Omental fat pad (tissue), 4 donors: ENCODE measurements at places on chromosomes 1 and 21. TPM values are rescaled to one million over a fixed set of nuclear protein-coding genes. Genes with fewer than 3 reads are reported as not detected.

COL11A1 gene
- total RNA-seq = 1.7 TPM

DNA sequence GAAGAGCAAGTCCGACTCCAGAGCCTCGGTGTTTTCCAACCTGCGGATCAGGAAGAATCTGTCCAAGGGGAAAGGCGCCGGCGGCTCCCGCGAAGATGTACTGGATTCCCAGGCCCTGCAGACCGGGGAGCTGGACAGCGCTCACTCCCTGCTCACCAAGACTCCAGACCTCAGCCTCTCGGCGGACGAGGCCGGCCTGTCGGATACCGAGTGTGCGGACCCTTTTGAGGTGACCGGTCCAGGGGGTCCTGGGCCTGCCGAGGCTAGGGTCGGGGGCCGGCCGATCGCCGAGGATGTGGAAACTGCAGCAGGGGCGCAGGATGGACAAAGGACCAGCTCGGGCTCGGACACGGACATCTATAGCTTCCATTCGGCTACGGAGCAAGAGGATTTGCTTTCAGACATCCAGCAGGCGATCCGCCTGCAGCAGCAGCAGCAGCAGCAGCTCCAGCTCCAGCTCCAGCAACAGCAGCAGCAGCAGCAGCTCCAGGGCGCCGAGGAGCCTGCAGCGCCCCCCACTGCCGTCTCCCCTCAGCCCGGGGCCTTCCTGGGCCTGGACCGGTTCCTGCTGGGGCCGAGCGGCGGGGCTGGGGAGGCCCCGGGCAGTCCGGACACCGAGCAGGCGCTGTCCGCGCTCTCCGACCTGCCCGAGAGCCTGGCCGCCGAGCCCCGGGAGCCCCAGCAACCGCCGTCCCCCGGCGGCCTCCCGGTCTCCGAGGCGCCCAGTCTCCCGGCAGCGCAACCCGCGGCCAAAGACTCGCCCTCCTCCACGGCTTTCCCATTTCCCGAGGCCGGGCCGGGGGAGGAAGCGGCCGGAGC lies 827 bp downstream of the FMN2 start:
- DNase-seq = no peak

SYT11 gene
- total RNA-seq = 5.3 TPM

PHF13 gene
- total RNA-seq = 8.6 TPM

GRCh38 chr1:156709757-156710489 lies 4.5 kb upstream of the CRABP2 start:
- no peak for DNase-seq

- DNase-seq = no peak
These were observed 287.5 kb downstream of the LRRIQ3 start for GRCh38 chr1:73910466-73910865.

GRCh38 chr21:36422279-36423098 lies 37.3 kb downstream of the CHAF1B start:
- no peak for DNase-seq

TLCD4 gene
- 3.7 TPM for total RNA-seq

KCNJ15 gene
- 1.8 TPM for total RNA-seq

TDRD5 gene
- 0.24 TPM for total RNA-seq

DNA sequence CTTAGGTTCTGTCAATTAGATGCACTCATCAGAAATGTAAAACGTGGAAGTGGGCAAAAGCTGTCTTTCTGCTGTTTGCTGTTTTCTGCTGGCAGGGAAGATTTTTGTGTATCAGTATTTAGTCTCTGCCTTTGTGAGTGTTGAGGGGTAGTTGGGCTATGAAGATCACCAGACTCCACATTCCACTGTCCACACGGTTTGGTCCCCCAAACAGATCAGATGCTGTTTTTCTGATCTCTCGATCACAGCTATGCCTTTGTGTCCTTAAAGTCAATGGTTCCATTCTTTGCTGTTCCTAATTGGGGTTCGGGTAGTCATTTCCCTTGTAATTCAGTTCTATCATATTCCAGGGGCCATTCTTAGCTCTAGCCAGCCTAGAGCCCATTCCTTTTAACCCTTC lies 27.0 kb upstream of the NPL start:
- DNase-seq = no peak

GRCh38 chr1:115275216-115275615 lies 62.8 kb downstream of the NGF start:
- no peak for DNase-seq

- peak; percentile 76 for DNase-seq
These were observed 61.8 kb downstream of the ITPKB start for GRCh38 chr1:226677027-226678020.

PTGER3 gene
- 244 TPM for total RNA-seq

DNA sequence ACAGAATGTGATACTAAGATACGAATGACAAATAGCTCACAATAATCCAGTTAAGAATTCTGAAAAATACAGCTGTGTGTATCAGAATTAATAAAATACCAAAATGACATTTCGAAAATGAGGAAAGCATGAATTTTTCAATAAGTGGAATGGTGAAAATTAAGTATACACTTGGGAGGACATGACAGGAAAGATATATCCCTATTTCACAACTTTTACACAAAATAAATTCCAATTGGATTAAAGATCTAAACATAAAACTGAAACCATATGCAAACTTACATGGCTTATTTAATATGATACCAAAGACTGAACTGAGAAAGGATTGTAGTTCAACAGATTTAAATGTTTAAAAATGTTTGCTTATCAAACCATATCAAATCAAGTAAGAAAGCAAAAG lies 510.4 kb upstream of the ADAMTS5 start:
- DNase-seq = no peak

DNA sequence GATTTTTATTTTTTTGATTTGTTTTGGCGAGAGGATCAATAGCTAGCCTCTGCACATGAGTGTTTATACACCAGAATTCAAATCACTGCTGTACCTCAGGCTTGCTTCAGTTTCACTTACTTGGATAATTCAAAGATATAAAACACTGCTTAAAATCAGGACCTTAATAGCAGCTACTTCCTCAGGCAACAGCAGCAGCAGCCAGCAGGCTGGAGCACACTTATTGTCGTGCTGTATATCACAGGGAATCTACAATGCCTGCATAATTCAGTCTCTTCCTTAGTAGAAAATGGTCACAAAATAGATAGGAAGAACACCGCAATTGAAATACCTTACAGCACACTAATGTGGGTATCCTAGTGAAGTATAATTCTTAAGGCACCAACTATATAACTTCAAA lies 497.3 kb downstream of the NEGR1 start:
- no peak for DNase-seq

- no peak for DNase-seq
These were observed 6.7 kb downstream of the UROD start for GRCh38 chr1:45018599-45019230.

RNF207 gene
- 7.9 TPM for total RNA-seq

- DNase-seq = no peak
These were observed 8.8 kb upstream of the THEMIS2 start for GRCh38 chr1:27863538-27863915.

DNA sequence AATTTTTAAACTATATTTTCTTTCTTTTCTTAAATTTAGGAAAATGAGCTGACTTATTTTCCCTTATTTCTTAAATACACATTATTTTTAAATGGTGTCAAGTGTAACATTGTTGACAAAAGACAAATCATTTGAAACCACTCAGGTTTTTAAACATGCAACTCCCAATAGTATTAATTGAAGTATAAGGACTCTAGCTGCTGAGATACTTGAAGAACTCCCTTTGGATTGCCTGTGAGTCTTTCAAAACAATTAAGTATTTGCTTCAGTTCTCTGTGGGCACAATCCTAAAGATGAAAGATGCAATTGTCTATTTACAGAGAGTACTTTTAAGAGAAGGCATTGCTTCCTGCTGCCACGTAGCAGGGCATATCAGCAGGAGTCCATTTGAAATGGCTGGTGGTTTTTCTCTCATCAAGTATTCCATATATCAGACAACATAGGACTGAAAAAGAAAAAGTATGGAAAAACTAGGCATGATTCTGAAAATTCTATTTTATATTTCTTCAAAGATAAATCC lies 373.4 kb downstream of the NEGR1 start:
- no peak for DNase-seq

DNA sequence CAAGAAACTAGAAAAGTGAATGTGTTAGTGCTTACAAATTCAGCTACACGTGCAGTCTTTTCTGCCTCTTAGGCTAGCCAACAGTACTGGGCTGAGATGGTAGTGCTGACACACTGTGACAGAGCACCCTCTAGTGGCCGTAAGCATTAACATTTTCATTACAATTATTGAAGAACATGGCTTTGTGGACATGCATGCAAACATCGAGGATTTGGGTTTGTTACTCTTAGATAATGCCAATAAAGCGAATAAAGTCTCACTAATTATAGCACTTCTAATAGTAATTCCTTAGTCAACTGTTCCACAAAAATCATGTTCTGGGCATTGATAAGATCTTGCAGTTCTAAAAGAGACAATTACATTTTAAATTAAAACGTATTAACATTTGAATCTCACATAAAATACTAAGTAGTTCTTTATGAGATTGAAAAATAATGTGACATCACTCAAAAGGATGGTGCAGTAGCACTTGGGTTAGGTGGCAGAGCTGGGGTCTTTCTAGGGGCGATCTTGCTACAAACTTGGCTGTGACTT lies 47.1 kb downstream of the MYSM1 start:
- DNase-seq = peak; percentile 24

GRCh38 chr1:155307247-155307740 lies 1.4 kb upstream of the FDPS start:
- DNase-seq = no peak

DNA sequence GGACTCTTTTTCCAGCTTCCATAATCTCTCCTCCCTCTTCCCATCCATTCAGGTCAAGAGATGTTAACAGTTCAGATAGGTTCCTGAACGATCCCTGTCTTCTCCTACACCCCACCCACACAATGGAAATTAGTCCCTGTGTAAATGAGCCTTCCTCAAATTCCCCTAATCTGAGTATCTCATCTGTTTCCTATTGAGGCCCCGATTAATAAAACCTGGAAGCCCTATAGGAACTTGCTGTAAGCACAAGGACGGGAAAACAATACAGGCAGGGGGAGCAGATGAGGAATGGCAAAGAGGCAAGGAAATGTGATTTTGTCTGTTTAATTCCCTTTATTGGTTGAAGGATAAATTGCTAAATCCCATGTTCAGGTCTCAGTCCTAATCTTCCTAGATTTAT lies 7.1 kb upstream of the GPX7 start:
- no peak for DNase-seq

- DNase-seq = no peak
These were observed 101.7 kb upstream of the HAO2 start for GRCh38 chr1:119266858-119267257.

KCNA3 gene
- 3.1 TPM for total RNA-seq

- no peak for DNase-seq
These were observed 359.6 kb upstream of the PTBP2 start for GRCh38 chr1:96361961-96362360.

SH2D5 gene
- total RNA-seq = 0.25 TPM

- DNase-seq = no peak
These were observed 49.5 kb upstream of the CD46 start for GRCh38 chr1:207702317-207702716.

MOB3C gene
- 29.0 TPM for total RNA-seq

GRCh38 chr1:8477166-8477982 lies 159.5 kb downstream of the SLC45A1 start:
- no peak for DNase-seq

RGS16 gene
- total RNA-seq = 18.7 TPM

- DNase-seq = no peak
These were observed 291.1 kb downstream of the PCP4 start for GRCh38 chr21:40158366-40158765.

DNA sequence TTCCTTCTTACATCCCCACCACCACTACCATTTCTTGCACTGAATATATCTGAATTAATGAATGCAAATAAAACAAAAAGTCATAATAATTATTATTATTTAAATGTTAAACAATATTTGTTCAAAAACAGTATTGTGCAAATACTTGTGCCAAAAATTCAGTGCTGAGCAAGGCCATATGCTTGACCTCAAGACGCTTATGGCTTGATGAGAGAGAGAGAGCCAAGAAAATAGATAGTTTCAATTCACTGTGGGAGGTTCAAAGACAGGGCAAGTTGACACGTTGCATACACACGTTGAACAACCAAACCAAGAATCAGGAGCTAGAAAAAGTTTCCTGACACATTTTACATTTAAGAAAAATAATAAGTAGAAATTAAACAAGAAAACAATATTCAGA lies 1421.7 kb downstream of the KCNT2 start:
- DNase-seq = no peak

PTAFR gene
- total RNA-seq = 8.2 TPM

HJV gene
- total RNA-seq = not detected

- DNase-seq = peak; percentile 12
These were observed 26.3 kb downstream of the RAB7B start for GRCh38 chr1:205976708-205977401.

TARDBP gene
- total RNA-seq = 73.8 TPM

GRCh38 chr1:193260896-193261295 lies 74.5 kb upstream of the B3GALT2 start:
- DNase-seq = no peak

DNA sequence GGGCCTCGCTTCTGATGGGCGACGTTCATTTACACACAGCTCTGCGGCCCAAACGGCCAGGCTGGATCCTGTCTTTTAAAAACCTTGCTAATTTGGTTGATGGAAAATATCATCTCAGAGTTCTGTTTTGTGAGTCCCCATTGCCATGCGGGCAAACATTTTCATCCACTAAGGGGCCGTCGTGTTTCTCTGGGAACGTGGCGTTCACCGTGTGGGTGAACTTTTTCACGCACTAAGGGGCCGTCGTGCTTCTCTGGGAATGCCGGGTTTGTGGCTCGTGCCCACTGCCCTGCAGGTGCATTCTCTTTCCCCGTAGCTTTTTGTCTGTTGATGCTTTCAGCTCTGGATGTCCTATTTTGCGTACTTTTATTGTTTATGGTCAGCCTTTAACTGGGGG lies 6.8 kb downstream of the COL18A1 start:
- no peak for DNase-seq

OR2T10 gene
- total RNA-seq = not detected

- no peak for DNase-seq
These were observed 78.6 kb upstream of the SLC44A3 start for GRCh38 chr1:94741510-94741909.

- DNase-seq = no peak
These were observed 76.6 kb downstream of the NR5A2 start for GRCh38 chr1:200103966-200104583.

DNA sequence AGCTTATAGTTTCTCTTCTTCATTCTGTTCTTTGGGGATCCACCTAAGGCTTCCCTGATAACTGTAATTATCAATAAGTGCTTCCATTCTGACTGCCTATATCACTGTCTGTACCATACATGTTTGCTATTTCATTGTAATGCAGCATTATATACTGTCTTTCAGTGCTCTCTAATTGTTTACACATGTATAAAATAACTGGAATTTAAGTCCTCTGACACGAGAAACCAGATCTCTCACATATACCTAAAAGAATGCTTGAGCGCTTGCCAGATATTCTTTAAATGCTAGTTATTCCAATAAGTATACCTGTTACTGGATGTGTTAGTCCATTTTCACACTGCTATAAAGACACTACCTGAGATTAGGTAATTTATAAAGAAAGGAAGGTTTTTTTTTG lies 34.7 kb downstream of the CELF3 start:
- DNase-seq = no peak
